ENCODE measurements at places on chromosomes 3 and 15.

DNA sequence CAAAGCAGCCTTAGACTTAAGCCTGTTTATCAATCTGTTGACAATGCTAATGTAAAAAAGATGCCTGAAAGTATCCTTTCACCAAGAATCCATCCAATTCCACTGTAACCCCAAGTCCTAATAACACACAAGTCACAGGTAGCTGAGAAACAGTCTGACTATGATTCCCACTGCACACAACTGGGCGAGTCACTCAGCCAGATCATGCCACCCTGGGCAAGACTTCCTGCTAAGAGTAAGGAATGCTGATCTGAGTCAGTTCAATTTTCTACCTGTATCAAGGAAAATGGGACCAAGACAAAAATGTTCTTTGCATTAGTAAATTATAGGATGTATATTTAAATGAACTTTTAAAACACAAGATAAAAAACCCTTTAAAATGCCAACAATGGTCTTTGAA, 33.3 kb downstream of the NPTN start:
- no peak for DNase-seq

- DNase-seq, result no peak
Measured at GRCh38 chr15:99682455-99682854, 50.8 kb downstream of the LYSMD4 start.

DNA sequence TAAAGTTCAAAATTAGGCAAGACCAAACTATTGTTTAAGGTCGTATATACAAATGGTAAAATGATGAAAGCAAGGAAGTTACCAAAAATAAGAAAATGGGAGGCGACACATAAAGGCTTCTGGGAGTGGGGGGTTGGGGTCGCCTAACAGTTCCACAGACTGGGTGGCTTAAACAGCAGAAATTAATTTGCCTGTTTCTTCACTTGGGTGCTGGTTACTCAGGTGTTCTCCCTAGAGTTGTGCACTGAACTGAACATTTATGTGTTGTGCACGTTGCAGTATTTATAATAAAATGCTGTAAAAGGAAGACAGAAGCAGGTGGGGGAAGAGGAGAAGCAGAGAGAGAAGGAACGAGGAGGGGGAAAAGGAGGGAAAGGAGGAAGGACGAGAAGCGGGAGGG, 10.5 kb upstream of the RNU6-1 start:
- no peak for DNase-seq

DNA sequence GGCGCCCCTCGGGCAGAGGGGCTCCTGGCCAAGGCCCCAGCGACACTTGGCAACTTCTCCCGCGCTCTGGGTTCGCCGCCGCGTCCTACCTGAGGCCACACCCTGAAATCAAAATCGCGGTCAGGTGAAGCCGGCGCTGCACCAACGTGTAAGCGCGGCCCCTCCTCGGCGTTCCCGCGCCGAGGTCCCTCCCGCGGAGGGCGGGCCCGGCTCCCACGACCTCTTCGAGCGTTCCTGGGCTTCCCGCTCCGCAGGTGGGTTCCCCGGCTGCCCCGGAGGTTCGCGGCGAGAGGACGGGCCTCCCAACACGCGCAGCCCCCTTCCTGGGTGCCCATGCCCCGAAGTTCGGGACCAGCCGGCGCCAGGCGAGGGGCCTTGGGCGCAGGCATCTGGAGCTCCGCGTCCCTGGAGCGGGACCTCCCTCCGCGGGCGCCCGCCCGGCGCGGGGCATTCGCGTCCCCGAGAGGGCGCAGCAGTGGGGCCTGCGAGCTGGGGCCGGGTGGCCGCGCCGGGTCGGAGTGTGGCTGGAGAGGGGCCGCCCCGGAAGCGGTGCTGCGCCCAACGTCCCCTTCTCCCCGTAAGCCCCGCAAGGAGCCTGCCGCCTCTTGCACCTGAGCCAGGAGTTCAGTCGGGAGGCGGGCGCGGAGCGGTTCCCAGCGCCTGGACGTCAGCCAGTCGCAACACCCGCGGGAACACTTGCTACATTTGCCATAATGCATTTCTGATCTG, 13.7 kb downstream of the PAK6 start:
- peak; percentile 47 for DNase-seq

All from hematopoietic multipotent progenitor cell treated with erythropoietin and hydrocortisone succinate and interleukin-3 and kit ligand, for 6 days (in vitro differentiated cells).